Osteoblast (primary cell): ENCODE measurements at places on chromosomes 12 and 14. TPM values are rescaled to one million over a fixed set of nuclear protein-coding genes. Genes with fewer than 3 reads are reported as not detected.

DNA sequence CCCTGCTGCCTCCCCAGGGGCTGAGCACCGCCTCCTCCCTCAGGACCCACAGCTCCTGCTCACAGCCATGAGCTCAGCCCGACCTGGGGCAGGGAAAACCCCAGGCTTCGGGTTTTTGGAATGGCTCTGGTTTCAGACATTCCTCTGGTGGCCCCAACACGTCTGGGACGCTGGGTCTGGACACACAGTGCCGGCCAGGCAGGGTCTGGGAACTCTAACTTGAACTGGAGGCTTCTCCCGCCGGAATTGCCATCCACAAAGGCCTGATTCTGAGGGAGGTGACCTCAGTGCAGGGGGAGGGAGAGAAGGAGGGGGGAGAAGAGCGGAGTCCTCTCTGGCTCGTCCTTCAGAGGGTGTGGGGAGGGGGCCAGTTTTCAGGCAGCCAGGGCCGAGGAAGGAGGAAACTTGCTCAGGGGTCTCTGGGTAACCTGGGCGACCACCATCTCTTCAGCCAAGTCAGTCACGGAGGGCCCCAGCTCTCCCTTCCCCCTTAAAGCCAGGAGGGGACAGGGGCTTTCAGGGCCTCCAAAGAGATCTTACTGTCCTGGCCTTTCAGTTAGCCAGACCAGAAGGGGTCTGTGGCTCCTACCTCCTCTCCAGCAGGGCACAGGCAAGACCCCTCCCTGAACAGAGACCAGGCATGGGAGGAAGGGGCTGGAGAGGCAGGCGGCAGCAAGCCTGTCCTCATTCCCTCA, 19.4 kb downstream of the NCKAP5L start:
- peak; percentile 91 for DNase-seq

DNA sequence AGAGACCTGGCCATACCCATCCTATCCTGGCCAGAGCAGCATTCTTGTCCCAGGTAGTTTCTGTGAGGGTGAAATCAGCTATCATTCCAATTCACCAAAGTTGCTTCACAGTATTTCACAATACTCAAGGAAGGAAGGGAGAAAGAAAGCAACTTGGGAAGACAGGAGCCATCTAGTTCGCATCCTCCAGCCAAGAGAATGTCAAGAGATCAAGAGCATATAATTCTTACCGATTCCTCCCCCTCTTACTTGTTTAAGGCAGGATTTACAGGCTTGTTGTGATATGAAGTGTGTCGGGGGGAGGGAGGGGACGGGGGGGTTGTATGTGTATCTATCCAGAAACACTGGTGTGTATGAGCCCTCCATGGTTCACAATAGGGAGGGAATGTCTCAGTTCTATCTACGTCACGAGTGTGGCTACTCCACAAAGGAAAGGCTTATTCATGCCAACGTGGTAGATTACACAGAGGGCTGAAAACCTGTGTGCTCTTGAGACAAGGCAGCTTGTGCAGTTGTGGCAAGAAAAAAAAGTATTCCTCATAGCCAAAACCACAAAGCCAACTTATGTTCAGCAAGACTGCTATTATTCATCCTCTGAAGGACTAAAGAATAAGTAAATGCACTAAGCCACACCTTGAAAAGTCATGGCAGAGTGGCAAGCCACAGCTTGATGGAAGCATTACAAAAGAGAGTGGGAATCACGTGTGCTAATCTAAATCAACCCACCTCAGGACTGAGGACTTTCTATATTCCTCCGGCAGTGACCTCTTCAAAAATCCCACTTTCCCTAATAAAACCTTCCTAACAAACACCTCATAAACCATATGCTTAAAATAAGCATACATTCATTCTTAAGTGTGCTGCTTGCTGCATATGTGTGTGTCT, 35.0 kb downstream of the CORO1C start:
- DNase-seq = peak; percentile 92

DNA sequence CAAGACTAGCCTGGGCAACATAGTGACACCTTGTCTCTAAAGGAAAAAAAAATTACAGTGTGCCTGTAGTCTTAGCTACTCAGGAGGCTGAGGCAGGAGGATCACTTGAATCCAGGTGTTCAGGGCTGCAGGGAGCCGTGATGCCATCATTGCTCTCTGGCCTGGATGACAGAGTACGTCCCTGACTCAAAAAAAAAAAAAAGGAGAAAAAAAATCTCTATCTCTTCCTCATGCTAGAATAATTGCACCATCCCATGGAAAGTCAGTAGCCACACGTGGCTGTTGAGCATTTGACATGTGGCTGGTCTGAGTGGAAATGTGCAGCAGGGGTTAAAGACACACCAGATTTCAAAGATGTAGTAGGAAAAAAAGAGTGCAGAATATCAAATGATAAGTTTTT, 3.8 kb downstream of the RILPL1 start:
- DNase-seq = no peak

DNA sequence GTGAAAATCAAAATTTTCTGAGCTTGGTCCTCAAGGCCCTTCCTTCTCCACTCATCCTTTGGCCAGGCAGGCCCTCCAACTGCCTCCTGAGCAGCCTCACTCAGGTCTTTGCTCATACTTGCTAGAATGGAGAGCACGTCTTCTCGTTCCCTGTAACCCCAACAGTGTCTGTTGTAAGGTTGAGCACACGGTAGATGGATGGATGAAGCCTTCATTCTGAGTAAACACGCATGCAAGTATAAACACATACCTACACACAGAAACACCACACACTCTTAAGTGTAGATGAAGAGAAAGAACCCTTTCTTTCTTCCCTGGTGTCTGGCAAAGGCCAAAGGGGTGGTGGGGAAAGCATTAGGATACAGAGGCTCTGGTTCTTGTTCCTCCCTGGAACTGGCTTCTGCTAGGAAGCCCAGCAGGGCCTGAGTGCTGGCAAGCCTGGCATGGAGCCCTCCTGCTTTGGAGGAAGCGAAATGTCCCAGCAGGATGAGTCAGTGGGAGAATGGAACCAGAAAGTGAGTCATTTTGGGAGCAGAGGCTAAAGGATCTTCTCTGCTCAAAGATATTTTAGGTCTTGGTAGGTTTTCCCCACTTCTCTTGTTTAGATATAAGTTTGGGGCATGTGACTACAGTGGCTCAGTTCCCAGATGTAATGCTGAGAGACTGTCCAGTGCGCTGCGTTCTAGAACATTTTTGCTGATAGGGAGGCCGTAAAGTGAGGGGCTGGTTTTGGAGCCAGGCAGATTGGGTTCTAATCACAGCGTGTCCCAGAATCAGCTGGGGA, 127.4 kb downstream of the CACNA1C start:
- DNase-seq = peak; percentile 97

GRCh38 chr14:29462772-29463171, 464.9 kb downstream of the PRKD1 start:
- DNase-seq = no peak

- peak; percentile 69 for DNase-seq
Measured at GRCh38 chr12:25155022-25155576, 39.9 kb downstream of the DNAI7 start.

GRCh38 chr14:102103062-102103695, 16.3 kb upstream of the HSP90AA1 start:
- DNase-seq = no peak

- no peak for DNase-seq
Measured at GRCh38 chr14:54674046-54674741, 107.3 kb downstream of the SAMD4A start.

GRCh38 chr12:112393328-112393727, 11.1 kb upstream of the HECTD4 start:
- no peak for DNase-seq

DNA sequence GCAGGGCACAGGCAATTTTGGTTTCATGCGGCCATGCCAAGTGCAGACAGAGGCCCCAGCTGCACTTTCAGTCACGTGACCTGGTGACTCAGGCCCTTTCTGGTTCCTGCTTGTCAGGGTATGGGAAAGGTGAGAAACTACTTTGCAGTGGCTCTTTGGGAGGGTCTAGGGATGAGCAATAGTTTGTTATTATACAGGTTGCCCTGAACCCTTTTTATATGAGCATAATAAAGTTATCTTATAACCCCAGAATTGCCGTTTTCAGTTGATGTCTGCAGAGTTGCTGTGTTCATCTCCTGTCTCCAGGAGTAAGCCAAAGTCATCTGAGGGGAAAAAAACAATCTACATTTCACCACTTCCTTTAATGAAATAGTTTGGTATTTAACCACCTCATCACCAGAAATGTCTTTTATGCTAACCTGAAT, 30.9 kb upstream of the EMP1 start:
- DNase-seq = peak; percentile 68

DNA sequence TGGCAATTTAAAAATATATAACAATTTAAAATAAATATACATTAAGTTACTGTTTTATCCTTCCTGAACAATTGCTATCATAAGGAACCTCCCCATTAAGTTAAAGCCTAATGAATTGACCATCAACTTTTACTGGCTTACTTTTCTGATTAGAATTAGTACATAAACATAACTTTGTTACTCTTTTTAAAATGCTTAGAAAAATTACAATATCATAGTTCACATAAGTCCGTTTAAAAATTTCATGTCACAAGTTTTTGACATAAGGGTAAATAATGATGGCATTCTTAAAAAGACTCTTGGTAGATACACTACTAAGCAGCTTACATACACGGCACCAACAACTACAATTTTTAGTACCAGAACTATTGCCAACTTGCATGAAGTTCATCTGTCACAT, 1308.6 kb downstream of the FSCB start:
- DNase-seq = no peak

DNA sequence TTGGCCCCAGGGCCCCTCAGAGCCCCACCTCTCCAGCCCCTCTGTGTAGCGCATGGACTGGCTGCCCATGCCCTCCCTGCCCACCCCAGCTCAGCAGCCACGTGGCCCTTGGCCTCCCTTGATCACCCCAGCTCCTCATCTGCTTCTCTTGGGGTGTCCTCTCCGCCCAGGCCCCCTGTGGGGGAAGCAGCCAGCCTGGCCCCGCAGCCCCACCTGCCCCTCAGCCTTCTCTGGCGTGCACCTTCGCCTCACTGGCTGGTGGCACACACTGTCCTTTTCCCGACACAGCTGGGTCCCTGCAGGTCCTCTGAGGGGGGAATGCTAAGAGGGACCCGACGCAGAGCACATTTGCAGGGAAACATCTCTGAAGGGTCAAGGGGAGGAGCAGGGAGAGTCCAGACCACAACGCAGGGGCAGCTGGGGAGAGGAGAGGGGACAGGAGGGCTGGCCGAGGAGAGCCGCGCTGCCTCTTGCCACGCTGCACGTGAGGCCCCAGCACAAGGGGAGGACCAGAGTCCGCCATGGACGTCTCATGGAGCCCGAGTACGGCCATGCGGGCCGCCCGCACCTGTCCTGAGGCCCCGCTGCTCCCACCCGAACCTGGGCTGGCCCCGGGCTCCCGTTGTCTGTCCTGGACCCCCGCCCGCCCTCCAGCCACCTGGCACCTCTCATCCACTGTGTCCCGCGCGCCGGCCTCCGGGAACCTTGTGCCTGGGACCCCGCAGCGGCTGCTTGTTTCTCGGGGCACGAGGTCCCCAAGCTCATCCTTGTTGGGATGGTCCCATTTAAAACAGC, 36.1 kb downstream of the PACS2 start:
- no peak for DNase-seq

- no peak for DNase-seq
Measured at GRCh38 chr14:72523424-72524294, 370.2 kb downstream of the DPF3 start.

GRCh38 chr14:100604709-100605108, 17.5 kb upstream of the BEGAIN start:
- DNase-seq = no peak

DNA sequence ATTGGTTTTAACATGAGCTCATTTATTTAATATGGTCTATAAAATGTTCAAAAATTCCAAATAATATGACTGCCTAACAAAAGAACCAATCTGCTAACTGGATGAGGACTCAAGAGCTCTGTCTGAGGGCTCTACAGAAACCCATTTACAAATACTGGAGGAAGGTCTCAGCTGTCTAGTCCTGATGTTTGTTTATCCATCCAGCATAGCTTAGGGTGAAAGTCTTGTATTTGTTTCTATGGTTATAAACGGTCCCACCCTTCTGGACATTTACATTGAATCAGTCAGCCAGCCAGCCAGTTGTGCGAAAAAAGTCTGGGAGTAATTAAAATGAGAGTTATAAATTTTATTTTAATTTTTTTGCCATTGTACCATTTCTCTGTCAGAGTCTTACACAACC, 220.7 kb downstream of the BMP4 start:
- no peak for DNase-seq

GRCh38 chr14:79965896-79966295, 245.4 kb downstream of the DIO2 start:
- no peak for DNase-seq

- DNase-seq = peak; percentile 80
Measured at GRCh38 chr12:27615331-27615891, 80.8 kb upstream of the REP15 start.

DNA sequence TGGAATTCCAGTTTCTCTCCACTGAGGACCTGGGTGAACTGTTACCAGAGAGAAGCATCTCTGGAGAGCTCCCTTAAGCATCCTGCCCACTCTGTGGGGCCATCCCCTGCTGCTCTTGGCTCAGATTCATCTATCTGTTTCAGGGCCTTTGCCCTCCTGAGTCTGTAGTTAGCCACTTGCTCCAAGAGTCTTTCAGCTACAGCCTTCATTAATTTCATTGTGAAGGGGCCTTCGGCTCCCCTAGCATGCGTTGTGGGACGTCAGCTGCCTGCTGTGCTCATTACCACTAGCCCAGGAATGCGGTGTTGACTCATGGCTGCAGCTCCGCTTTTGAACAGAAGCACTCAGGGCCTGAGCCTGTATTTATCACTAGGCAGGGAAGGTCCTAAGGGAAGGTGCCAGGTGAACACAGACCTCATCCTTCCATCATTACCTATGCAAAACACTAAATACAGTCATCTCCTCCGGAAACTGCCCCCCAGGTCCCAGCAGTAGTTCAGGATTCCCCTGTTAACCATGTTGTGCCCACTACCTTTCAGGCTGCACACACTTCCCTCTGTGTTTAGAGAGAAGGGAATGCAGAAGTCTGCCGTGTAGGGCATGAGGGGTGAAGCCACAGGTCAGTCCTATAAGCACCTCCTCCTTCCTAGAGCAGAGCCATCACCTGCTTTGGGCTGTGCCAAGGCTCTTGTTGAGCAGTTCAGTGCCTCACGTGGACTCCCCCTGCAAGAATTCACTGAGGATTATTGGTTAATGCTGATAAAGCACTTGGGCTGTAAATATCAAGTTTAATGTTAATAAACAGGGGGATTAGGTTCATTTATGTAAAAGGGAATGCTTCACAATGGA, 191.4 kb downstream of the CACNA1C start:
- peak; percentile 97 for DNase-seq

Gene PRH2
- 0.36 TPM in 1 of 2 replicates, not detected in the other for total RNA-seq

Gene AKAP5
- 0.59 and 1.1 TPM in 2 replicates for total RNA-seq

Gene SLC6A13
- total RNA-seq = not detected in 2 replicates

Gene ANKS1B
- total RNA-seq = 2.2 and 2.4 TPM in 2 replicates

Gene PDZRN4
- not detected in 2 replicates for total RNA-seq

Gene GPR132
- under 0.01 TPM in 2 replicates for total RNA-seq

Gene SERPINA5
- total RNA-seq = 0.36 and 0.59 TPM in 2 replicates

Gene GPR162
- 1.4 and 5.0 TPM in 2 replicates for total RNA-seq

Gene LRRC10
- total RNA-seq = not detected in 2 replicates

Gene FAR2
- 7.7 and 10.5 TPM in 2 replicates for total RNA-seq
